ENCODE measurements at places on chromosomes 16 and 17.
A peak's percentile ranks its signal among the peaks of the same experiment; 100 is the strongest.

DNA sequence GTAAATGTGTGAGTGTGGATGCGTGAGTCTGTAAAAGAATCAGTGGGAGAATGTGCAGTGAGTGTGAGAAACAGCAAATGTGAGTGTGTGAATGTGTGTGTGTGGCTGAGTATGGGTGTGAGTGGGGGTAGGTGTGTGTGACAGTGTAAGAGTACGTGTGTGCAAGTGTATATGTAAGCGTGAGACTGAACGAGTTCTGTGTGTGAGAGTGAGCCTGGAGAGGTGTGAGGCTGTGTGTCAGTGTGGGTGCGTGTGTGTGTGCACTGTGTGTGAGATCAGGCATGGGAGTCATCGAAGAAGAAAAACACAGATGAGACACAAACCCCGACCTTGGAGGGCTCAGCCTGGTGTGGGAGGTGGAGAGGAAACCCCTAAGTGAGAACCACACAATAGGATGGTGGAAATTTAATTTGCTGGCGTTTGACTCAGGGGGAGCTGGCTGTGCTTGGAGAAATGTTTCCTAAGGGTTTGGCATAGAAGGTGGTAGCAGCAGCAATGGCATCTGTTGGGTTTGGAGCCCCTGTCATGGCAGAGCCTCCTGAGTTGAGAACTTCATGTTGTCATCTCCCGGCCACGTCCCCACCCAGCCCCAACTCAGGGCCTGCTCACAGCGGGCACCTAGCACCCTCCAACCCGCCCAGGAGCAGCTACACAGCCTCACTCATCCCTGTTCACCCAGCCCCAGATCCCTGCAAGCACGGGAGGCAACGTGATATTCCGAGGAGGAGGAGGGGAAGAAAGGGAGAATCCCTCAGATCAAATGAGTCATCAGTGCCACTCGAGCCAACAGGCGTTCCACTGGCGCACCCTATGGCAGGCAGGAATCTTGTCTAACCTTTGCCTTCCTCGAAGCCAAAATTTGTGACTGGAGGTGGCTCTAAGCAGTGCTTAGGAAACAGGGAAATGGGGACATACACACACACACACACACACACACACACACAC lies 14.3 kb upstream of the NUBP1 start:
- DNase-seq = no peak

GRCh38 chr17:68103148-68103547 lies 67.6 kb downstream of the KPNA2 start:
- DNase-seq = no peak

DNA sequence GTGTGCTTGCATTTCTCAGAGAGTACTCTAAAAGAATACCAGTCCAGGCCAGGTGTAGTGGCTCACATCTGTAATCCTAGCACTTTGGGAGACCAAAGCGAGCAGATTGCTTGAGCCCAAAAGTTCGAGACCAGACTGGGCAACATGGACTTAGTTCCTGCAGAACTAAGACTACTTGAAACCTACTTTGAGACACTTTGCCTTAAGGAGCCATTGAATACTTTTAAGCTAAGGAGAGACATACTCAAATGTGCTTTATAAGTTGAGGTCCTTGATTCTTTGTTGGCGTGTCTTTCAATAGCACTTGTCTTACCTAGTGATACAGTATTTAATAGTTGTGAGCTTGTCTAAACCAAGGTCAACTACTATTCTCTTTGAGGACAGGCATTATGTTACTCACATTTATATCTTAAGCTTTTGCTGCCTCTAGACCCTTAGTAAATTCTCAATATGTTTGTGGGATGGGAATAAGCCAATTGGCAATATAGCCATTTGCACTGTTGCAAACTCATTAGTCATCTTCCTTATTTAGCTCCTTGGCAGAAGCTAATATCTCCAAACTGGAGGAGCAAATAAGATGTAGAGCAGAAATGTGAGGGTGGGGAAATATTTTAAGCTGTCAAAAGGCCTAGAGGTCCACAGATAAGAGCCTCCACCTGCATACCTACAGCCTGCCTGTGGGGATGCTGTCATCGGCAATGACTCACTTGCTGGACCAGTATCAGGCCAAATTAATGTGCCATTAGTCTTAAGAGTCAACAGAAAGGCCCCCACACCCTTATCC lies 16.3 kb downstream of the SCPEP1 start:
- no peak for DNase-seq

DNA sequence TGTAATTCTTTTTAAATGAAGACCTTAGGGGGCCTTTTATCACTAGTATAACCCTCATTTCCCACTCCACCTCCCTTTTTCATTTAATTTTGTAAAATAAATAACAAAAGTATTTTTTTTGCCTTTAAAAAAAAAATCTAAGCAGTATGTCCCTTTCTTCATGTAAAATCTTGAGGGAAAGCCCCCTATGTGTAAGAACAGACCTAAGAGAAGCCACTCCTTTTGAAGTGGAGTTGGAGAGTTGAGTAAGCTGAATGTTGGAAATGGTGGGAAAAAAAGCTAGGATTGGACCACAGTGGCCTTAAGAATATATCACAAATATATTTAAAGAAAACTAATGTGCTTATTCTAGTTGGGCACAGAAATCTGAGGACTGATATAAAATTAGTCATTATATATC lies 44.5 kb upstream of the INTS2 start:
- no peak for DNase-seq

DNA sequence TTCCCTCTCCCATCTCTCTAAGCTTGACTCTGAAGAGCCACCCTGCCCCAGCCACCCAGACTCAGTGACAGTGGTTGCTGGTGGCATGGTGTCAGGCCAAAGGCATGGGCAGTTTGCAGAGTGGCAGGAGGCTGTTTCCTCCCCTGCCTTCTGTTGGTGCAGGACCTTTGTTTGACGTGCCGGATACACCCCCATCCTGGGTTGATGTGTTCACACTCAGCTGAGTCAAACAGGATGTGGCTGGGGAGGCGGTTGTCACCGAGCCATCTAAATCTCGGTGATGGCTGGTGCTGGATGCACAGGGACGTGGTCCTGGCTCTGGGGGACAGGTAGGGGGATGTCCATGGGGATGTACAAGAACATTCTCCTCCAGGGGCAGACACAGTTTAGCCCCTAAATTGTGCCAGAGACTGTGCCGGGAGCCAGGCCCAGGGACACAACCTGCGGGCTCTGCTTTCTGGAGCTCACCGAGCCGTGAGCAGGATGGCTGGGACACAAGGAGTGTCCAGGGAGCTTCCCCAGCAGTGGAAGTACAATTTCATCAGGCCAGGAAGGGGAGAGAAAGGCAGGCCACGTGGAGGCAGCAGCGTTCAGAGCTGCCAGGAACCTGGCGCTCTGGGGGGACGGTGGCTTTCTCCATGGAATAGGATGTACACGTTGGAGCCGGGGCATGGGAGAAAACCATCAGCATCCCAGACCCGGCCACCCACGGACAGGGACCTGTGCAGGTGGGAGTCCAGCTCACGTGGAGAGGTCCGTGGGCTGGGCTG lies 264.2 kb downstream of the SEC14L1 start:
- DNase-seq = no peak

DNA sequence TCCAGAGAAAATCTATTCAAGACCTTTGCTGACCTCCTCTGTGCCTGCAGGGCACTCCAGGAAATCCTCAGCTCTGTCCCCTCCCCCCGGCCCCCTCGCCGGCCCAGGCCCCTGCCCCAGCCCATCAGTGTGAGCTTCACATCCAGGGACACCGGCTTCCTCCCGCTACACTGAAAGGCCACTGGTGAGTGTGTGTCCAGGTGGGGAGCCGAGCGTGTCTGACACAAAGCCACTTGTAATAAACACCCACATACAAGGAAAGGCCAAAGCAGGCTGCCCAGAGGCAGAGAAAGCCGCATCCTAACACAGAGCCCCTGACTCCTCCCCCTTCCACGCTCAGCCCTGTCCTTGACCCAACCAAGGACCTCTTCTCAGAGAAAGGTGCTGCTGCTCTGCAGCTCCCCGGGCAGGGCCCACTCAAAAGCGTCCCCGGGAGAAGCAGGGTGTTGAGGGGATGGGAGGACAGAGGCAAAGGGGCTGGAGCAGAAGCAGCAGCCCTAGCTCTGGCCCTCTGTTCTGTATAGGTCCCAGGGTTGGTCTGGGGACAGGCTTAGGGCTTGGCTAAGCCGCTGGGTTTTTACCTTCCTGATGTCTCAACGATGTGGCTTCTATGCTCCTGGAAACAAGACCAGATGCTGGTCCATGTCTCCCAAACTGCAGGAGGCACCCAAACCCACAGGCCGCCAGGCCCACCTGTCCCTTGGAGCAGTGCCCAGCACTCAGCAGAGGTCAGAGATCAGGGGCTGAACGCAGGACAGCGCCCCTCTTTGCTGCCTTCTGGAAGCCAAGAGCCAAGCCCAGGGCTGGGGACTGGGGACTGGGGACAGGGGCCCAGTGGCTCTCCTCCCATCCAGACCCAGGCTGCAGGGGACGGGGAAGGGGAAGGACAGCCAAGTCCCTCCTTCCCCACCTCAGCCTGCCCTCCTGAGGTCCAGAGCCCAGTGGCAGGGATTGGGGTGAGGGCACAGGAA lies 15.3 kb downstream of the MNT start:
- DNase-seq = no peak

- DNase-seq = no peak
Measured at GRCh38 chr17:59527931-59528330, 37.5 kb upstream of the DHX40 start.

- DNase-seq = no peak
Measured at GRCh38 chr17:28189667-28190066, 129.3 kb upstream of the TMEM97 start.

- no peak for DNase-seq
Measured at GRCh38 chr16:82738699-82739098, 111.9 kb downstream of the CDH13 start.

- DNase-seq = peak; percentile 56
Measured at GRCh38 chr17:59329176-59330052, 2.0 kb upstream of the YPEL2 start.

DNA sequence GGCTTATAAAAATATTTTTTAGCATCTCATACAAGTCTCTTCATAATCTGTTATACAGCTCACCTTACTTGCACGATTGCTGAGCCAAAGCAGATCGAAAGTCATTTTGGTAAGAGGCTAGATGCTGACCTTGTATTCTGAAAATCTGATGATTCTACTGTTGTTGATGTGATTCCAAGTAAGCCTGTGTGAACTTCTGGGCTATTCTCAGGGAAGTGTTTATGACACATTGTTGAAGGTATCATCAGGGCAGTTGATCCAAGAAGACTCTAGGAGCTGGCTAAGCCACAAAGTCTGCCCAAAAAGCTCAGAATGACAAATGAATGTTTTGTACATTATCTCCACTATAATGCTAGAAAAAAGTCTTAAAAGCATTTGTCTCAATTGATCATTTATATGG lies 16.0 kb downstream of the OMG start:
- no peak for DNase-seq

GRCh38 chr16:62741692-62742091 lies 705.5 kb upstream of the CDH8 start:
- DNase-seq = no peak

DNA sequence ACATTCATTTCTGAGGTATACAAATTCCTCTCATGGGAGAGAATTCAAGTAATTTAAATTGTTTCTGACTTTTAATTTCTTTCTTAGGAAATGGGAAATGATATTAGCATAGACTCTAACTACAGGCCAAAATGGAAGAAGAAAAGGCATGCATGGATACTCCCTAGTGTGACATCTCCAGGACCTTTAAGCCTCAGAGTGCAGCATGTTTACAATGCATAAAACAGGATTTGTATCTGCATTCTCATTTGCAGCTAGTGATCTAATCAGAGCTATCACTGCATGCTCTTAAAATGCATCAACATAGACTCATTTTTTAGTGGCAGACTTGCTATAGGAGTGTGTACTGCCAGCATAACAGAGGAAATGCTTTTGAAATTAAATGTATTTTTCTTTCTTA lies 224.6 kb upstream of the GOT2 start:
- no peak for DNase-seq

- DNase-seq = peak; percentile 79
Measured at GRCh38 chr17:65561452-65562205, at the start of gene AXIN2. Gene AXIN2, minus strand, starts transcription at chr17:65561648. Its CDS starts 3,028 bp downstream, at chr17:65558620.

DNA sequence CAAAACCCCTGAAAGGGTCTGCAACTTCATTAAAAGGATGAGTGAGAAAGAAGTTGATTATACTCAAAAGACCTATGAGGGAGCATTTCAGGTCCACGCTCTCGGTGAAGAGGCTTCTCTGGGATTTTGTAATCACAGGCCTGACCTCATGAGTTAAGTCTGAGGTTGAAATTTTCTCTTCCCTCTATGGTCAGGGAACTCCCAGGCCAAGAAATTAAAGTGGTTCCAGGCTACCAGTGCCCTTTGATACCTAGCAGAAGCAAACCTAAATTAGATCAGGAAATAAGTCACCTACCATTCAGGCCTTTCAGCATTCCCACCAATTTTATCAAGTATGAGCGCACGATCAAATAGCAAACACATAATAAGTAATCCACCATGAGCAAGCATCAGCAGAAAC lies 27.9 kb downstream of the MBTD1 start:
- no peak for DNase-seq

DNA sequence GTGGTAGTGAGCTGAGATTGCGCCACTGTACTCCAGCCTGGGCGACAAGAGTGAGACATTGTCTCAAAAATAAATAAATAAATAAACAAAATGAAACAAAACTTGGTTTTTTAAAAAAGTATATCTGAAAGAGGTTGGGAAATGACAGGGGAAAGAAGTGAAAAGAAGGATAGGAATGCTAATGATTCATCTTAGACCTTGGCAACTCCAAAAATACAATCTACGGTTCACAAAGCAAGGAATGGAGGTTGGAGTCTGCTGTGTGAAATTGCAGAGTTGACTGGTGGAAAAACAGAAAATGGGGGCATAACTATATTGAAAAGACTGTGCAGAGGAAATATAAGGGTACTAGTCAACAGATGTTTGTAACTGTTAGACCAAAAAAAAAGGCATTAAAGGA lies 40.0 kb upstream of the CD300E start:
- DNase-seq = no peak

- no peak for DNase-seq
Measured at GRCh38 chr16:27746076-27746855, 196.3 kb downstream of the KATNIP start.

DNA sequence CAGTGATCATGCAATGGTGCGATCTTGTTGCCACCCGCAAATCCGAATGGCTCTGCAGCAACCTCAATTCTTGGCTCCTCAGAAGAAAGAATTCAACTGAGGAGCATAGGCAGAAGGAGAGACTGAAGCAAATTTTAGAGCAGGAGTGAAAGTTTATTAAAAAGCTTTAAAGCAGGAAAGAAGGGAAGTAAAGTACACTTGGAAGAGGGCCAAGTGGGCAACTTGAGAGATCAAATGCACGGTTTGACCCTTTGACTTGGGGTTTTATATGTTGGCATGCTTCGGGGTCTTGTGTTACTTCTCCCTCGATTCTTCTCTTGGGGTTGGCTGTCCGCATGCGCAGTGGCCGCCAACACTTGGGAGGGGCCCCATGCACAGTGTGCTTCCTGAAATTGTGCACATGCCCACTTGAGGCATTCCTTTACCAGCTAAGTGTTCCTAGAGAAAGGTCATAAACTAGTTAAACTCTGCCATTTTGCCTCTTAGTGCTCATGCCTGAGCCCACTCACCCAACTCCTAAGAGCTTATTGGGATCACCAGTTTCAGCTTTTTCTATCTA lies 36.7 kb downstream of the ZNRF1 start:
- no peak for DNase-seq
